ENCODE measurements at places on chromosomes 6 and 20.

DNA sequence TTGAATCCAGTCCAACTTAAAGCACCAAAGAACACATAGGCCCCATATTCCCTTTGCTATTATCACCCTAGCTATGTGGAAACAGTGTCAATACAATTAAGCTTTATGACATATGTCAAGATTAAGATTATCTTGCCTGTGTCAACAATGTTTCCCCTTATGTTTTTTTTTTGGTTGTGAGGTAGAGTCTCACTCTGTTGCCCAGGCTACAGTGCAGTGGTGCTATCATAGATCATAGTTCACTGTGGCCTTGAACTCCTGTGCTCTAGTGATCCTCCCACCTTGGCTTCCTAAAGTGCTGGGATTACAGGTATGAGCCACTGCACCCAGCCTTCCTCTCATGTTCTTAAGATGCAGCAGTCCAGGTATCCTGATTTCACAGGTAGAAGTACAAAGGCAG is 17.8 kb downstream of the AFG1L start:
- DNase-seq = no peak

DNA sequence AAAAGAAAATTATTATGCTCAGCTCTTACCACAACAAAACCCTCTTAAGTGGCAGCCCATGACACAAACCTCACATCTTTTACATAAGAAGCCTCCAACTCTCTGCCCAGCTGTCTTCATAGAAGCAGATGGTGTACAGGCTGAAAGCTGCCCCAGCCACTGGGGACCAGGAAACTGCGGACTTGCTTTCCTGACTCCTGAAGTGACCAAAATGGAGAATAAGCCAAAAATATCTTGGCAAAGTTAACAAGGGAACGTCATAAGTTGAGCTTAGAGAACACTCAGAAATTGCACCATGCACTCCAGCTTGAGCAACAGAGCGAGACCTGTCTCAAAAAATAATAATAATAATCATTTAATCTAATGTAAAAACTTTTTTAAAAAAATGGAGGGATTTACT is 160.3 kb upstream of the CDYL start:
- DNase-seq = no peak

DNA sequence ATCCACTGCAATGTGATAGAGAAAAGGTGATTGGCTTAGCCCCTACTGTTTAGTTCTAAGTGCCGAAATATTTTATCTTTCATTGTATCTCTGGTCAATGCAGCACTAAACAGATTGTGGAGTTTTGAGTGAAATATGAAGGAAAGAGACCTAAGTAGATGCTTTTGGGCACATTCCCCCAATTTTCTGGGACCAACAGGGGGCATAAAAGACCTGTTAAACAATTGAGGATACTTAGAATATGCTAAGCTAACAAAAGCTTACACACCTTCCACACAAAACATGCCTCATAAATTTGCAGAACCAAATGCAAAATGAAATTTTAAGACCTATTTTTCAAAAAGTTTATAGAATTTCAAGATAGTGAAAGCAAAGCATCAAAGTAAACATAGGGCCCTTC is 746.9 kb downstream of the TBC1D32 start:
- no peak for DNase-seq

DNA sequence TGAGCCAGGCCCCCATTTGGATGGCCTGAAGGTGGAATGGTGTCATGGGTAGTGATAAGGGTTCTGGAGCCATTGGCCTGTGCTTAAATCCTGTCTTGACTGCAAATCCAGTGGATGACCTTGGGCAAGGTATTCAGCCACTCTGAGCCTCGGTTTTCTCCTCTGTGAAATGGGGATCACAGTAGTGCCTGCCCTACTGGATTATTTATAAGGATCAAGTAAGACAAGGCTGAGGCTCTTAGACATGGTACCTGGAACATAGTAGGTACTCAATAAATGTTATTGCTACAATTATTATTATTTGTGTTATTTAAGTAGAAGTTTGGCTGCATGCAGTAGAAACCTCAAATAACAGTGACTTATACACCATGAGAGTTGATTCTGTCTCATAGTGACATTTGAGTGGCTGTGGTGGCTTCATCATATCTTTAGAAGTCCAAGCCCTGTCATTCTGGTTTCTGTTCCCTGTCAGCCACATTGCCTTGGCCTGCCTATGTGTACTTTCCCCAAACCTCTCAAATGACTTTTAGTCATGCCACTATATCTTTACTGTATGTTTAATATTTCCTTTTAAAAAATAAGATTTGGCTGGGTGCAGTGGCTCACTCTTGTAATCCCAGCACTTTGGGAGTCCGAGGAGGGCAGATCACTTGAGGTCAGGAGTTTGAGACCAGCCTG is 37.6 kb upstream of the CHMP4B start:
- no peak for DNase-seq

- no peak for DNase-seq
Observed at GRCh38 chr6:14767226-14767625, 478.6 kb upstream of the JARID2 start.

GRCh38 chr6:155523821-155524651 is 68.4 kb upstream of the NOX3 start:
- DNase-seq = no peak

DNA sequence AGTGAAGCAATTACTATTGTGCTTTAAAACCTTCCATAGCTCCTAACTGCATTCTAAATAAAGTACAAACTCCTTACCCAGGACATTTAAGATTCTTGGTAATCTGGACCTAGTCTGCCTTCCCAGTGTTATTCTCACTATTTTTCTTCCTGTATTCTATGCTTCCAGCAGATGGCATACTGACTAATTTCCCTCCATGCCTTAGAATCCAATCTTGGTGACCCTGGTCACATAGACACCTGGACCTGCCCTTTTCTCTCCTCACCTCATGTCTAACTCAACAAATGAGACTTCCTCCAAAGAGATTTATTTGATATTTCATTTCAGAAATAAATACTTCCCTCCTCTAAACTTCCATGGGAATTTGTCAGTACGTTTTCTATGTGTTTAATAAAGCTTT is 25.8 kb downstream of the ROS1 start:
- no peak for DNase-seq

Data from DMS79 (cell line).